IPS-NIHi11 (cell line): ENCODE measurements at places on chromosomes 7 and 10.

- DNase-seq: no peak
These were observed 20.1 kb downstream of the MGAM2 start for GRCh38 chr7:142131439-142132185.

DNA sequence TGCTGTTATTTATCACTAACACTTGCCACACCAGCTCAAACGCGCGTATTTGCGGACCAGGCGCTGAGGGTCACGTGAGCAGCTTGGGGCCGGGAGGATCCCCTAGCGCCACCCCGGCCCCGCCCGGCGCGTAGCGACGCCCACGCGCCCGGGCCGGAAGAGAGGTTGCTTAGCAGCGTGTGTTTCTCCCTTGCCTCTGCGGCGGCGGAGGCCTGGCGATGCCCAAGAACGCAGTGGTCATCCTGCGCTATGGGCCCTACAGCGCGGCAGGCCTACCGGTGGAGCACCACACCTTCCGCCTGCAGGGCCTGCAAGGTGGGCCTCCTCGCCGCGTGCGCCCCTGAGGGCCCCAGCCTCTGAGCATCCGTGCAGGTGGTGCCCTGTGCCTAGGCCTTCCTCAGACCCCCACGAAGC, at the start of gene C10orf53:
C10orf53 (plus strand) TSS at position 172 of the 414 bp plus-strand sequence; CDS start at position 219, 47 bp downstream.
- peak; percentile 90 for DNase-seq

GRCh38 chr10:123903621-123904020, 12.0 kb upstream of the CPXM2 start:
- DNase-seq: no peak

DNA sequence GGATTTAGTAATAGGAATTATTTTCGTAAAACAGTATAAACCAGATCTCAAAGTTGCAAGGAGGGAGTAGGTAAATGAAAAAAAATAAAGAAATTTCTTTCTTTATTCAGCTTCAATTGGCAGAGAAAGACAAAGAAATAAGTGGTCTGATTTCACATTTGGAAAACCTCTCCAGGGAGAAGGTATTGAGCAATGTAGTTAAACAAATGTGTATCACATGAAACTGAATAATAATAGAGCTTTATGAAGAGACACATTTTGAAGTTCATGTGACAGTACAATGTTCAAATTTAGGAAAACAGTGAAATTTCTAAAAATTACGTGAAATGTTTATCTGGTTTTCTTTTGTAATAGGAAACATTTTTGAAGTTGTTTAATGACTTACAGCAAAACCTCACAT, 63.0 kb downstream of the TAX1BP1 start:
- DNase-seq: no peak

DNA sequence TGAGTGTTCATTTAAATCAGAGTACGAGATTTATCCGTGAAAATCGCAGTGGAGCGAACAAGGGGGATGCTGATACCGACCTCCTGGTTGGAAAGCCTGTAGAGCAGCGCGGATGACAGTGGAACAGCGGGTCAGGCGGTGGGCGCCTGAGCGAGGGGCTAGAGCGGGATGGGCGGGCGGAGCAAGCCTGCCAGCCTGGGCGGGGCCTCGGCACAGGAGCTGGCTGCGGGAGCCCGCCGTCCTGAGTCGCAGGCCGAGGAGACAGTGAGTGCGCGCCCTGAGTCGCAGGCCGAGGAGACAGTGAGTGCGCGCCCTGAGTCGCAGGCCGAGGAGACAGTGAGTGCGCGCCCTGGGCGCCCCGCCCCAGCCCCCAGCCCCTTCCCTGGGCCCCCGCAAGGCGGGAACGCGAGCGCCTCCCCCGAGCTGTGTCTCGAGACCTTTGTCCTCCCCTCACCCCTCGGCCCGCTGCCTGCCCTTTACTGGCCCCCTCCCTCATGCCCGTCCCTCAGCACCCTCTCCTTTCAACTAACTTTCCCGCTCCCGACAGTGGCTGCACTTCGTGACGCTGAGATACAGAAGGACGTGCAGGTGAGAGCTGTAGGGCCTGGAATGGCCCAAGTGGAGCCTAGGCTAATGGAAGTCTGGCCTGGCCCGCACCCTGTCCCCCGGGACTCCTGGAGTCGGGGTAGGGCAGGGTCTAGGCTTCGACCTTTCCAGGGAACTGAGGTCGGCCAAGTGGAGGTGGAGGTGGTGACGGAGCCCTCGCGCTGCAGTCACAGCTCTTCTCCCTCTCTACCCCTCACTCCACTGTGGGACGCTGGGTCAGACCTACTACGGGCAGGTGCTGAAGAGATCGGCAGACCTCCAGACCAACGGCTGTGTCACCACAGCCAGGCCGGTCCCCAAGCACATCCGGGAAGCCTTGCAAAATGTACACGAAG, at the start of gene AS3MT:
AS3MT (plus strand) TSS at position 213 of the 941 bp plus-strand sequence; CDS start at position 336, 123 bp downstream.
- DNase-seq: peak; percentile 95

DNA sequence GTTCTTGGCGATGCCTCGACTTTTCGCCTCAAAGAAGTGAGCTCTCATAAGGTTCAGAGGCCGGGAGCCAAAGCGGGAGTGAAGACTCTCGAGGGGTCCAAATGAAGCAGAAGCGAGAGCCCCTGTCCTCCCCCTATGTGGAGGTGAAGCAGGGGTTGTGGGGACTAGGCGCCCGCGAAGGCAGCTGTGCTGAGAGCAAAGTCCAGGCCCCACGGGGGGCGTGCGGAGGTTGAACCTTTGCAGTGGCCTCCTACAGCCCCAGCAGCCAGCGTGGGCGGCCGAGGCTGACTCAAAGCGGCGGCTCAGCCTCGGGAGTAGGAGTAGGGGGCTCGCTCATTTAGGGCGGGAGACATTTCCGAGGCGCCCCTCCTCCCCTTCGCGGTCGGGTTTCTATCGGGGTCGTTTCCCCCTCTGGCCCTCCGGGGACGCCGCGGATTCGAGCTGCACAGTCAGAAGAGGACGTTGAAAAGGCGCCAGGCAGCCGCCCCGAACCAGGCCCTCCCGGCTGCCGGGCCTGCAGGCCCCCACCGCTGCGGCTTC, 553 bp upstream of the ADD3 start:
- peak; percentile 73 for DNase-seq

DNA sequence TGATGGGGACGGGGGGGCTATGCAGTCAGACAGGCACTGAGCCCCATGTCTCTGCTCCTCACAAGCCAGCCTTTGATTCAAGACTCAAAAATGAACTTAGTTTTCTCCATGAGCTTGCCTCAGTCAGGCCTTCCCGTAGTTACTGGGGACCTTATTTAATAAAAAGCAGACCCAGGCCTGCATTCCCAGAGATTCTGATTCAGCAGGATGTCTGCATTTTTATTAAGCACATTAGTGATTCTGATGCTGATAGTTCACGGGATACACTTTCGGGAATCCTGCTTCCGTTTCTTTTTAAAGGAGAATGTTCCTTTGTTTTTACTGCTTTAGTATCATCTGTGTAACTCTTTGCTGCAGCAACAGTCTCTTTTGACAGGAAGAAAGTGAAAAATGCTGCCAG, 28.3 kb upstream of the PLPP4 start:
- no peak for DNase-seq

GRCh38 chr10:85238676-85239075, 910.3 kb downstream of the CCSER2 start:
- DNase-seq: no peak

GRCh38 chr7:2165239-2165609, 67.5 kb downstream of the MAD1L1 start:
- peak; percentile 7 for DNase-seq
